Calu3 (cell line): ENCODE measurements at places on chromosomes 6 and 20. TPM values are rescaled to one million over a fixed set of nuclear protein-coding genes. Genes with fewer than 3 reads are reported as not detected.
A peak's percentile ranks its signal among the peaks of the same experiment; 100 is the strongest.

Gene COL9A3
- 2.7 TPM in 2 replicates for total RNA-seq

Gene ZC3H12D
- total RNA-seq, result 0.05 and 0.20 TPM in 2 replicates

Gene PRPH2
- not detected in 2 replicates for total RNA-seq

DNA sequence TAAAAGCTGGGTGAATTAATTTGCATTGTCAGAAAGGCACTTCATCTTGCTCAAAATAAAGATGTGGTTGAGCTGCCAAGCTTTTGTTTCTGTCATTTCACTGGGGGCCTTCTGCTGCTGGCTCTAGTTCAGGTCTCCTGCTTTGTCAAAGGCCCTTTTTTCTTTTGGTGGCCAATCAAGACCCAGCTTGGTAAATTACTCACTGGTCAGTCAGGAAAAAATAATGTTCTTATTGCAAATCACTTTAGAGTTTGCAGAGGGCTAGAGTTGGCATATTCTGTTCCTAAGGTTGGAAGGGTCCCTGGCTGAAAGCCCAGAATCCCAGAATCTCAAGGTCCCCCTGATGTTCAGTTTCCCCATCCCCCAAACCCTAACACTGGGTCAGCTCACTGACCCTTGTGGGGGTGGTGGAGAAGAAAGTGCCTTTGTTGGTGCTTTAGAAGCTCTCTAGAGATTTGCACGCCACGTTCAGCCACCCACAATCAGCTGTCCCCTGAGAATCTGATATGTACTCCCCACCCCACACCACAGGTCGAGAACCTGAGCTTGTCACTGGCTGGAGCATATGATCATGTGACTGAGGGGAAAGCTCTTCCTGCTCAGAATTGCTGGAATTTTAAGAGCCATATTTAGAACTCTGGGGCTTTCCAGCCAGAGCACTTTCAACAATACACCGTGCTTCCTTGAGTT, 21.7 kb upstream of the BNIP5 start:
- no peaks in the 10 kb centered on the region for H3K27me3 ChIP-seq
- peaks cover 35% of the 10 kb centered on the region for H3K4me1 ChIP-seq
- H3K27ac ChIP-seq, result peak overlapping the region; percentile 30

GRCh38 chr20:22568872-22569344, 15.5 kb downstream of the FOXA2 start:
- no peak for DNase-seq
- H3K27ac ChIP-seq, result no peak overlapping the region
- H3K27me3 ChIP-seq, result peaks cover 13% of the 10 kb centered on the region
- H3K36me3 ChIP-seq, result no peaks in the 10 kb centered on the region
- H3K4me3 ChIP-seq, result no peak overlapping the region

- no peaks in the 10 kb centered on the region for H3K36me3 ChIP-seq
- H3K4me3 ChIP-seq, result no peak overlapping the region
- no peak overlapping the region for H3K27ac ChIP-seq
Measured at GRCh38 chr6:144737998-144738397, 452.9 kb downstream of the UTRN start.

- no peak overlapping the region for H3K27ac ChIP-seq
- no peaks in the 10 kb centered on the region for H3K36me3 ChIP-seq
- no peaks in the 10 kb centered on the region for H3K27me3 ChIP-seq
- H3K4me3 ChIP-seq, result no peak overlapping the region
Measured at GRCh38 chr20:14657266-14658005, 320.0 kb upstream of the FLRT3 start.

GRCh38 chr6:13256266-13257001, 71.9 kb downstream of the TBC1D7 start:
- no peaks in the 10 kb centered on the region for H3K36me3 ChIP-seq
- no peak for DNase-seq
- no peak overlapping the region for H3K27ac ChIP-seq
- no peak overlapping the region for H3K4me3 ChIP-seq

DNA sequence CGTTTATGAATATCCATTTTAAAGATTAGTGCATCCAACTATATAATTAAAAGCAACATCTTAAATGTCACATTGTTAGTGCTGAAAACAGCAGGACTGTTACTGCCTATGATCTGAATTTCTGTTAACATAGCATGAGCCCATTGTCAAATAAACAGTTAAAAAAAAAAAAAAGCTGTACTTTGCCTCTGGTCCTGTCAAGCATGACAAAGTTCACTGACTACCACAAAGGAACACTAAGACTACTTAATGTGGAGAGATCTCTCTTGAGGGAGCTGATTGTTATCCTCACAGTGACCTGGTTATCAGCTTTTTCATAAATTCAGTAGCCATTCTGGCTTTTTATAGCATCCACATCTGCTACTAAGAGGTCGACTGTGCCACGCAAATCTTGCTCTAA, 228.1 kb downstream of the TMEM200A start:
- H3K36me3 ChIP-seq, result no peaks in the 10 kb centered on the region
- H3K27me3 ChIP-seq, result peaks cover 50% of the 10 kb centered on the region
- H3K27ac ChIP-seq, result no peak overlapping the region
- no peak overlapping the region for H3K4me3 ChIP-seq
- no peak for DNase-seq
- H3K4me1 ChIP-seq, result no peaks in the 10 kb centered on the region
